Left colon (tissue), 2 donors: ENCODE measurements at places on chromosomes 3 and 15. TPM values are rescaled to one million over a fixed set of nuclear protein-coding genes. Genes with fewer than 3 reads are reported as not detected.

DNA sequence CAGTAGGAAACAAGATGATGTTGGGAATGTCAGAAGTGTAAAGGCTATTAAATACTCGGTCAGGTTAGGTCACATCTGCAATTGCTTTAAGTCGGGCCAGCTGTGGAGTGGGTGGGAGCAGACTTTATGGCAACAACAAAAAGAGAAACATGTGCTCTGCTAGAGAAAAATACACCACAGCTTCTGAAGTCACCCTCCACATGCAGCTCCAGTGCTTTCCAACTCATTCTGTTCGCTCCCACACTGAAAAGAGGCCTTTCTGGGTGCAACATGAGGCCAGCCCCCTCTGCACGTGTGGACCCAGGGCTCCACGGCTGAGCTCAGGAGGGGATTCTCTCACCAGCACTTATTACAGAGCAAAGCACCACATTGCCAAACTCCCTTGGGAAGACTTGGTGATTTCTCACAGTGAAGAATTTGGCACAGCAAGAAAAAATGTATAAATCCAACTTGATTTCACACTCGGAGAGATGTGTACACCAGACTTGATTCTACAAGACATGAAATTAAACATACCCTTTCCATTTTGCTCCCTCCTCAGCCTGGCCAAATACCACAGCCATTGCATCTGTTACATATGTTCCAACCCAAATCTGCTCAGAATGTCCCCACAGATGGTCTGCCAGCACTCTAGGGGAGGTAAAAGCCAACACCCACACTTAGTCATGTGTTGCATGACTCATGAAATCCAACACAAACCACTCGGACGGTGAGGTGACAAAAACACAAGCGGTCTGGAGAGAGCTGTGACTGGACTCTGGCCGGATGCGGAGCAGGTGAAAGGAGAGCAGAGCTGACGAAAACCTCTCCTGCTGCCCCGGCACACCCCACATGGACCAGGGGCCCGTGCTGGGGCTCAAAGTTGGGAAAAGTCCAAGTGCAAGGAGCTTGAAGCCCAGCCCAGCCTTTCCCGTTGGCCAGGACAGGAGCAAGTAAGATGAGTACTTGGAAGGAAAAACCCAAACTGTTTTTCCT lies 74.6 kb downstream of the ITGB5 start:
- peak; percentile 61 for DNase-seq

DNA sequence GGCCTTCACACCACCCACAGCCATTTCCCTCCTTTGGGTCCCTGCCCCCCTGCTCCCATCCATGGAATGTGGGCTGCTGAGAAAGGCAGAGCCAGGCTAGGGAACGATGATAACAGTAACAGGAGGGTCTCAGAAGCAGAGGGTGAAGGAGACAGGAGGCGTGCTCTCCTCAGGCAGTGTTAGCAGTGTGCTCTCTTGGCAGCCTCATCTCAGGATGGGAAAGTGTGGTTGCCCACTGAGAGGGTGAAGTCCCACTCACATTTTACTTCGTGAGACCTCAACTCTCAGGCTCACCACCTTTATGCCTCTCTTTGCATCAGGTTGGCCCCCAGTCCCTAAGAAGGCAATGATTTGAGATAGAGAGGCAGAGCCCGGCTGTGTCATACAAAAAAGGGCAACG lies 24.5 kb downstream of the TIGIT start:
- no peak for DNase-seq

GRCh38 chr3:30353711-30354467 lies 252.5 kb upstream of the TGFBR2 start:
- DNase-seq: no peak

DNA sequence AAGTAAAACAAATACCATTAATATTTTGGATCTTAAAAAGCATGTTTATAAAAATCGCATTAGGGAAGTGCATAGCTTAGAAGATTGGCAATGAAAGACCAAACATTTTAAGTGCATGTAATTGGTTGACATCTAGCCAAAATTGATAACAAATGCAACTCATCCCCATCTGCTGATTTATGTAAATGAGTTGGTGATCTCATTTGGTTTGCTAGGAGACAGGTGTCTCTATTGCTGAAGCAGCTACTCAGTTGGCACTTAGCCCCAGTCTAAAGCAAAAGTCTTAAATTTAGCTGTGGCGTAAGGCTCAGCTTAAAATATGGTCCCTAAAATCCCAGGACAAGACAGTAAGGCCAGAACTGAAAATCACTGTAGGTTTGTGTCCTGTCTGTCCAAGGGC lies 113.5 kb upstream of the CHL1 start:
- no peak for DNase-seq

- no peak for DNase-seq
These were observed 37.5 kb upstream of the SLITRK3 start for GRCh38 chr3:165233501-165234195.

GRCh38 chr15:84921121-84921520 lies 36.7 kb downstream of the SLC28A1 start:
- DNase-seq: no peak

DNA sequence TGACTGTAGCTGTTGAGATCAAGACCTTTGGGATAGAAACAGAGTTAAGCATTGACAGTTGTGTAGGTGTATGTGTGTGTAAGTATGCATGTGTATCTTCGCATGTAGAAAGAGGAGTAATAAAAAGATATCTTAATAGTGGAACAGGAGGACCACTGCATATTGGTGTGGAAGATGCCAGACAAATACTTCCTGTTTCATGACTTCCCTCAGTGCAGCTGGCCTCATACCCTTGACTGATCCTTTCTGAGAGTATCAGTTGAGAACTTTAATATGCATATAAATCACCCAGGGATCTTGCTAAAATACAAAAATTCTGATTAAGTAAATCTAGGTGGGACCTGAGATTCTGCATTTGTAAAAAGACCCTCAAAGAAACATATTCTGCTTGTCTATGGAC lies 8.5 kb upstream of the ZBED2 start:
- DNase-seq: no peak

- DNase-seq: no peak
These were observed 200.0 kb upstream of the CFAP20DC start for GRCh38 chr3:59249698-59250361.

GRCh38 chr3:45528429-45528828 lies 66.1 kb upstream of the LIMD1 start:
- DNase-seq: no peak

Gene CCR2
- 0.37 TPM for total RNA-seq

DNA sequence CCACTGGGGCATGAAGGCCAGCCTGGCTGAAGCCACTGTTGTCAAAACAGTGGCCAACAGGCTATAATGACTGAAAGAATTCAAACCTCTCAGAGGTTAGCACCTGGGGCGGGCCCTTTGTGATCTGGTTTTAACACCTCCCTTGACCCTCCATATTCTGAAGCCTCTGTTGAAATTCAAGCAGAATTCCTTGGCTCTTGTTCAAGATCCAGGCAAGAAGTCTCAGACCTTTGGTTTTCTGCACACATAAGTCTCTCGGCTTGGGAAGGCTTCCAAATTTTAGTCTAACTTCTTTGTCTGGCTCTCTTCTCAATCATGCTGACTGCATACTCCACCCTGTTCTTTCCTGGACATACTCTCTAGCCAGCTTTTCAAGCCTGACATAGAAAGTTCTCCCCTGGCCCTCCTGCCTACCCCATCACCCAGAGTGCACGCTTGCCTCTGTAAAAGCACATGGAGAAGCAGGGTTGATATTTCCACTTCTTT lies 144.5 kb downstream of the PDZRN3 start:
- no peak for DNase-seq

GRCh38 chr3:134476306-134476705 lies 9.5 kb downstream of the ANAPC13 start:
- no peak for DNase-seq

- no peak for DNase-seq
These were observed 38.5 kb downstream of the IDH2 start for GRCh38 chr15:90063770-90064247.

Gene TMC3
- not detected for total RNA-seq

GRCh38 chr3:46929324-46929723 lies 47.2 kb downstream of the CCDC12 start:
- DNase-seq: peak; percentile 69
